ENCODE measurements at places on chromosomes 12 and 14.
A peak's percentile ranks its signal among the peaks of the same experiment; 100 is the strongest.

GRCh38 chr14:27435923-27436670 is 838.3 kb upstream of the NOVA1 start:
- no peak for DNase-seq

DNA sequence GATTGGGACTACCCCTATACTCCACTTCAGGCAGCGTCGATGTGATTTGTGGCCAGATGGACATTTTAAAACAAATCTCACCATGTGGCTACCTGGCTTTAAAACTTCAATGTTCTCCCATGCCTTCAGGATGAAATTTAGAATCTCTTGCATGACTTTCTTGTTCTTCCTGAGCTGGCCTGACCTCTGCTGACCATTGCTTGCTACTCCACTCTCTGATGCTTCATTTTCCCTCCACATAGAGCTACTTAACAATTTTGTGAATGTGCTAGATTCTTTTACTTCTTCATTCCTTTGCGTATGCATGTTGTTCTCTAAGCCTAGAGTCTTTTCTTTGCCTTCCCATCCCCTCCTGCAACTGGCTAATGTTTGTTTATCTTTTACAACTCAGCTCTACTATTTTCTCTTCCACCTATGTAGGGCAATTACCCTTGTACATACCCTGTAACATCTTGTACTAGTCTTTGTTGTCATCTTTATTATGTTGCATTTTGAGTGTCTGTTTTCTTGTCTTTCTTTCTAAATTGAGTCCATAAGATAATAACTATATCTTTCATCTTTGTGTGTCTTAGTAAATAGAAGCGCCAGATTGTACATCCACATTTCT is 41.2 kb downstream of the YLPM1 start:
- DNase-seq: peak; percentile 48

- no peak for DNase-seq
These were observed 17.7 kb downstream of the DTD2 start for GRCh38 chr14:31439561-31439960.

- DNase-seq: no peak
These were observed 8.5 kb upstream of the CDC42BPB start for GRCh38 chr14:103065861-103066260.

- DNase-seq: no peak
These were observed 400.5 kb downstream of the ADAMTS20 start for GRCh38 chr12:43151441-43151981.

DNA sequence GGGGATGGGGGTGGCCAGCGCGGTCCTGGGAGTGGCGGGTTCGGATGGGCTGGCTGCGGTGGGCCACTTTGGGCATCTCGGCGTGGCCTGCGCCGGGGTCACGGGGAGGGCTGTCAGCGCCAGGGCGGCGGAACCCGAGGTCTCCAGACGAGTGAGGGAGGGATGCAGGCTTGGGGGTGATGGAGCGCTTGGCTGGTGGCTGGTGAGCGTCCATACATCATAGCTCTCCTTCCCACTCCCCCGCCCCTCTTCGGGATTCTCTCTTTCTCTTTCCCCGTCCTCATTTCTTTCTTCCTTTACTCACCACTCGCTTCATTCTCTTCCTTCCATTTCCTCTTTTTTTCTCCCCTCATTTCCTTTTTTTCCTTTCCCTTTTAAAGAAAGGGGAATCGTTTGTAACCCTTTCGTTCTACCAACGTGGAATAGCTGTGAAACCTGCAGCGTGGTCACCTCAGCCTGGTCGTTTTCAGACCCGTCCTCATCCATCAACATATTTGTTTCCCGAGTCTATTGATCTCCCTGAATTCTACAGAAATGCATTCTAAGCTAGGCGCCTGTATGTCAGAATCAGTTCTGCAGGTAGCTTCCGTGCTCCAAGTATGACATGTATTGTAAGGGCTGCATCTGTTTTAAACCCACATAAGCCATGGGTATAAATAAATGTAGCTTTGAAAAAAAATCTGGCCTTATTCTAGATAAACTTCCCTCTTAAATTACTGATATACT is 260.3 kb upstream of the E2F7 start:
- DNase-seq: no peak

DNA sequence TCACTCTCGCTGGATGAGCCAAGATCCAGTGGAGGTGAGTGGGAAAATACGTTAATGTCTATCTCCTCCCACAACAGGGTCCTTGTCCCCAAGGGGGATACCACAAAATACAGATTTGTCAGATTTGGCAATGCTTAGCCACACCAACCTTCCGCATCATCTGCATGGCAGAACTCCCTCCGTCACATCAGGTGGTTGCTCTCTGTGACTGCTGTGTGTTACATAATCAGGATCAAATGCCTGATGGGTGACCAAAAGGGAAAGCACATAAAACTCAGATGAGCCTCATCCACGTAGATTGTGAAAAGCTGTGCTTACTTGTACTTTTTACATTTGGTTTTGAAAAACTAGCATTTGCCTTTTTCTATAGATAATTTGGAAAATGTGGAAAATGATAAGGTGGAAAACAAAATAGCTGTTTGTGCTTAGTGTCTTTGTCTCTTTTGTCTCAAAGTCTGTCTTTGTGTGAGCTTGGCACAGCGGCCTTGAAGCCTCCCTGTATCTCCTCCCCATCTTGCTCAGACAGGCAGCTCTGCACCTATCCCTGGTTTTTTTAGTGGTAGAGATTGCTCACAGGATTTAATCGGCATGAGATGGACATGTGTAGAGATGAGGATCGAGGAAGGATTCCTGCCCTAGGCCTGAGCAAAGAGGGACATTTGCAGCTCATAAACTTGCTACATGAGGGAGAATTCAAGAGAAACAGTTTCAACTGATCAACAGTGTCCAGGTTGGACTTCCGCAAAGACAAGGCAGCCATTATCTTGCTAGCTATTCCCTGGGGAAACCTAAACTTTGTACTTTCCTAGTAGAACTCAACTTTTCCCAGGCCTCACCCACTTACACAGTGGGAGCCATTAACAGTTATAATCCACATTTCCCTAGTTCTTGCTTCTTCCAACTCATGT is 3.6 kb upstream of the FGF6 start:
- no peak for DNase-seq

GRCh38 chr12:102043928-102044327 is 17.9 kb downstream of the WASHC3 start:
- DNase-seq: peak; percentile 71
